ENCODE measurements at places on chromosomes 12 and 14. TPM values are rescaled to one million over a fixed set of nuclear protein-coding genes. Genes with fewer than 3 reads are reported as not detected.

Gene TULP3
- 16.9 TPM for total RNA-seq

Gene NUAK1
- total RNA-seq = 28.5 TPM

Gene TPCN1
- 14.6 TPM for total RNA-seq

Gene SLC38A4
- total RNA-seq = 0.28 TPM

Gene CYP27B1
- total RNA-seq = 0.19 TPM

Gene RND1
- 0.28 TPM for total RNA-seq

Gene TAS2R7
- total RNA-seq = not detected

Gene MGAT4C
- under 0.01 TPM for total RNA-seq
